ENCODE measurements at places on chromosomes 11 and 22.

GRCh38 chr11:112377946-112378345 is 117.3 kb upstream of the PLET1 start:
- DNase-seq = no peak

GRCh38 chr11:65479184-65480145 is 19.4 kb upstream of the MALAT1 start:
- peak; percentile 63 for DNase-seq

- no peak for DNase-seq
These were observed 77.0 kb upstream of the FGF3 start for GRCh38 chr11:69896250-69896649.

DNA sequence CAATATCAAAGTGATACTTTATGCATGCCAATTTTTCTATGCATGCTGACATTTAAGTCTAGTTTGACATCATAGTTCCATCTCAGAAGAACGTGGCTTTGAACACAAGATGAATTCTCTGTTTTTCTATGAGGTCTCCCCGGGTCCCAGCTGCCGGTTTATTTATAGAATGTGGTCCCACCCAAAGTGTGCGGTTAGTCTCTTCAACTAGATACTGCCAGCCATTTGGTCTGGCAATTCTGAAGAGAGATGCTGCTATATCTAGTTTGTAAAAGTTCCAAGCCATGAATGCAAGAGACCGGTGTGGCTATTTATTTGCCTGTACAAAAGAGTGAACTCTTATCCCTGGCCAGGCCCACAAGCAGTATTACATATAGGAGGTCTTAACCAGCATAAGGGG is 9.2 kb downstream of the OR5A2 start:
- no peak for DNase-seq

DNA sequence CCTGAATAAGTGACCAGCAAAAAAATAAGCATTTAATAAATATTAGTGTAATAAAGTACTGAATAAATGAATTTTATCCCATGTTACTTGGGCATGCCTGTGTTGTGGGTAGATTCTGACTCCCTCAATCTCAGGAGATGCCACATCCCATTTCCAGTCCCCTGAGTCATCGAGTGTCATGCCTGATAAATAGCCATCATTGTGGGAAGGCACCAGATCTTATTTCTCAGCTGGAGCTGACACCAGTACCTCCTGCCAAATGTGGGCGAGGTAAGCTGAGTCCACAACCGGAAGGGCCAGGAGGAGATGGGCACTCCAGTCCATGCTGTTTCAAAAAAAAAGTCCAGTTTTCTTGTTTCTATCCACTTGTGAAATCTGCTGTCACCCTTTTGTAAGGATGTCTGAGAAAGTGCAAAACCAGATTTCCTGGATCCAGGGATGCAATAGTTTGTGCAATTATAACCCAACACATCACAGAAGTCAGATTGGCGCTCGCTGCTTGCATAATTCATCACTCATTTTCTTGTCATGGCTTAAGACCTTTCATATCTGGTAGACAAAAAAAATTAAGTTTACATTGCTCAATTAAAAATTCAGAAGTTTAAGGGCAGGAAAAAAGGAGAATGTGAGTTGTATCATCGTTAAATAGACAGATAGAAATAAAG is 311.6 kb downstream of the MIAT start:
- no peak for DNase-seq

GRCh38 chr22:29269731-29270474 is 1.8 kb downstream of the EWSR1 start:
- no peak for DNase-seq

All from left cardiac atrium (tissue), 4 donors.